M059J (cell line): ENCODE measurements at places on chromosomes 6 and 20.

DNA sequence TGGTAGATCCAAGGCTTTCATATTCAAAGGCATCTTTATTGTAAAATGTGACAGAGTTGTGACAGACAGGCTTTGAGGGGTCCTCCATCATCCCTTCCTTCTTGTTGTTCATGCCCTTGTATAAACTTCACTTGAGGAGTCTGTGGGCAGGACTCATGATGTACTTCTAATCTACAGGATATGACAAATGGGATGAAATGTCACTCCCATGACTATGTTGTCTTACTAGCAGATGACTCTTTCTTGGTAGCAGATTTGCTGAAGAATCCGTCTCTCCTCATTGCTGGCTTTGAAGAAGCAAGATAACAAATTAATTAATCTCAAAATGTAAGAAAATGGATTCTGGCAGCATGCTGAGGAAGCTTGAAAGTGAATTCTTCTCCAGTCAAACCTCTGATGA lies 566.1 kb downstream of the TFAP2B start:
- no peak for DNase-seq

DNA sequence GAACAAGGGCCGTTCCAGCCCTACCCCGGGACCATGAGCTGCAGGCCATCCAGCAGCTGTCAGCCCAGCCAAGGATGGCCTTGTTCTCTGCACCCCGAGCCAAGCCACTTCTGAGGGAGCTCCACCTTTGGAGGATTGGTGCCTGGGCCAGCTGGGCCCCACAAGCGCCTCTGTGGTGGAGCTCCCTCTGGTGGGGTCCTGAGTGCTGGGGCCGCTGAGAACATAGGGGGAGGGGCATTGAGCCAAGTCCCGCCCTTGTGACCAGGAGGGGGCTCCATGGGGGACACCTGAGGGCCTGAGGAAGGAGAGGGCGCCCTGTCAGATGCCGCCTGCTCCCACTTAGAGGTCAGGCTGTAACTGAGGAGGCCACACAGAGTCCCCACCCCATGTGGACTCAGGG lies 43.2 kb downstream of the YTHDF1 start:
- DNase-seq, result no peak

DNA sequence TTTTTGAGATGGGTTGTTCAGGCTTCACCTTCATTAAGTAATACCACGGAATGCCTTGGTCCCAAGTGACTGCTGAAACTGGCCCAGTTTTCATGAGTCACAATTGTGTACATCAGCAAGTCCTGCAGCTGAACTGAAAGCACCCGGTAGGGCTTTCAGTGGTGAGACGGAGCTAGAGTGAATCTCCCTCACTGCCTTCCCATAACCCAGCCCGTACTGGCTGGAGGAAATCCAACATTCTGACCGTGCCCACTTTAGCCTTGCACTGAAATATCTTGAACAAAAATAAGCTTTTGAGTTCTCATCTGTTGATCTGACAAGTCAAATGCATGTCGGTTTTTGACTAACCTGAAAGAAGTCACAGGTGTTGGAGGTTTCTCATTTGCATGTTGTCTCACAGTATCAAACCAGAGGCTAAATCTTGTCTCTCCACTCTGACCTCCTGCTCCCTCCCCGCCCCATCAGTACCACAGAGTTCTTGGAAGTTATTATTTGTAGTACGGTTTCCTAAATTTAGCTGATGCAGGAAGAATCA lies 35.9 kb downstream of the DUSP22 start:
- DNase-seq, result peak; percentile 89

DNA sequence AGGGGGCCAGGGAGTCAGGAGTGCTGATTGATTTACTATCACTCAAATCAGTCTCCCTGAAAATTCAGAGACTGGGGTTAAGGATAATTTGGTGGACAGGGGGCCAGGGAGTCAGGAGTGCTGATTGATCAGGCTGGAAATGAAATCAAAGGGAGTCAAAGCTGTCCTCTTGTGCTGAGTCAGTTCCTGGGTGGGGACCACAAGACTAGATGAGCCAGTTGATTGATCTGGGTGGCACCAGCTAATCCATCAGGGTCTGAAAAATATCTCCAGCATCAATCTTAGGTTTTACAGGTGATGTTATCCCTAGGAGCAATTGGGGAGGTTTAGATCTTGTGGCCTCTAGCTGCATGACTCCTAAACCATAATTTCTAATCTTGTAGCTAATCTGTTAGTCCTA lies 6.1 kb upstream of the AFG1L start:
- no peak for DNase-seq

GRCh38 chr6:160367798-160368547 lies 19.8 kb downstream of the SLC22A3 start:
- no peak for DNase-seq

DNA sequence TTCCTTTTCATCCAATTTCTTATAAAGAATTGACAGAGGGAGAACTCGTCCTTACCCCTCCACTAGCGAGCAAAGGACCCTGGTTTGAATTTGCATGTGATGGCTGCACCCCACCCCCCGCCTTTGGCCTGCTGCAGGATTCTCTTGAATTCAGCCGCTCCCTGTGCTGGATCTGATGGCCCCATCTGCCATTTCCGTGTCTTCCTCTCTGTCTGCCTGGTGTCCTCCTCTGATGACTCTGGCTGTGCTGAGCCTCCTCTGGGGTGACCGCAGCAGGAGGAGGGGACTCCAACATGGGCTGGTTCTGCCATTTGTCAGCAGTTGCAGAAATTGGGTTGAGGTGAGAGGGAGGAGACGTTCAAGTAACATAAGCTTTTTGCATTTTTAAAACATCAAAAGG lies 188.8 kb downstream of the DLL1 start:
- DNase-seq, result no peak

DNA sequence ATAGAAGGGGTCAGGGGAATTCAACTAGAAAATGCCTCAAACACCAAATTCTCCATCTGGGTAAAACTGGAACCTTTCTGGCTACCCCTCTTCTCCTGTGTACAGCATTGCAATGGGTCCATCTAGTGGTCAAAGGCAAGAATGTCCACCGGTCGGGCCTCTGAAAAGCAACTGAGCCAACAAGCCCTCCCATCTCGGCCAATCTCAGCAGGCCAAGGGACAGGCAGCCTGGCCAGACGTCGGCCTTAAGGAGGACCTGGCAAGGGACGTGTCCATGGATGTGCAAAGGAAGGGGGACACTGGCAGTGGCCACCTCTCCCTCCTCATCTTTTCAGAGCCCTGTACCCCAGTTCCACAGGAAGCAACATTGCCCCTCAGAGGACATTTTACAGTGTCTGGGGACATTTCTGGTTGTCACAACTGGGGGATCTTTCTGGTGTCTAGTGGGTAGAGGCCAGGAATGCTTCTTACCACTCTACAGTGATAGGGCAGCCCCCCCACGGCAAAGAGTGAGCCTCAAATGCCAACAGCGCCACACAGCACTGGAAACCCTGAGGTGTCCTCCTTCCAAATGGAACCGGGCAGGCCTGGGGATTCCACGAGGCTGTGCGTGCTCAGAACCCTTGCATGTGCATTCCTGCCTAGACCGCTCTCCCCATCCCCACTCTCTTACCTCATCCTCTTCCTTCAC lies 99.8 kb upstream of the FOXA2 start:
- DNase-seq, result peak; percentile 81

DNA sequence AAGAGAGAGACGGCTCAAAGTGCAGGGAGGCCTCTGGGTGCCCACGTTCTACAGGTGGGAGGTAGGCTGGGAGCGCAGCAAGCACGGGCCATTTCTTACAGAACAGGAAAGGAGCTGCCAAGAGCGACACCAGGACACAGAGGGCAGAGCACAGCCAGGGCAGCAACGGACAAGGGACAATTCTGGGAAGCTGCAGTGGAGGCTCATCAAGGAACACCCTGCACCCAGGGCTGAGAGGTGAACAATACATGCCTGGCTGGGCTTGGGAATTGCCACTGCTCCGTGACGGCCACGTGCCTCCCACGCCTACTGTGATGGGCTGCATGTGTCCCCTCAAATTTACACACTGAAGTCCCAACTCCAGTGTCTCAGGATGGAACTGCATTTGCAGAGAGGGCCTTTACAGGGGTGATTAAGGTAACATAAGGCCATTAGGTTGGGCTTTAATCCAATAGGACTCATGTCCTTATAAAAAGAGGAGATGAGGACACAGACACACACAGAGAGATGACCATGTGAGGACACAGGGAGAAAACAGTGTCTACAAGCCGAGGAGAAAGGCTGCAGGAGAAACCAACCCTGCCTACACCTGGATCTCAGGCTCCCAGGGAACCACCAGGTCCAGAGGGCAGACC lies 13.6 kb downstream of the SERPINB6 start:
- no peak for DNase-seq

- no peak for DNase-seq
Observed at GRCh38 chr20:655726-656624, 3.0 kb upstream of the SRXN1 start.

- no peak for DNase-seq
Observed at GRCh38 chr6:8075185-8075584, 11.0 kb upstream of the BLOC1S5 start.

- peak; percentile 69 for DNase-seq
Observed at GRCh38 chr6:164097551-164098398, 683.3 kb downstream of the QKI start.

- no peak for DNase-seq
Observed at GRCh38 chr6:155374681-155375080, 60.4 kb upstream of the TFB1M start.

DNA sequence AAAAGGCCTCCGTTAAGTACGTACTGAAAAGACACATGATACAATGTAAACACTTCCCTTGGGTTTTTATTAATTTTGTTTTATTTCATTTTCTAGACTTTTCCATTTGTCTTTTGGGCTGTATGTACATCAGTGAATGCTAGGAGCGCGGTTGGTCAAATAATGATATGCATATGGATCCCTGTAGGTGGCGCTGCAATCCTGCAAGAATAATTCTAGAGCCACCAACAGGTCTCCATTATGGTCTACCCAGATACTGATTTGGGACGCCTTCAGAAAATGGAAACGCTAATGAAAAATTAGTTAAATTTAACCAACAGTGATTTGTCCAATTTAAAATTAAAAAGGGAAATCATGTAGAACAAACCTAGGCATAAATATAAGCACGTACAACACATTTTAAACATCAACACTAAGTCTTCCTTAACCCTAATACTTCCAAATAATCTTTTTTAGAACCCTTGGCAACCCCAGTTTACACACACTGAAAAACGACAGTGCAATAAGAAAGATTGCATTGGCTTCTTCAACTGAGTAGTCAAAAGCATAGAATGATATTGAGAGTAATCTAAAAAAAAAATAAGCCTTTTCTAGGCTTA lies 433.5 kb downstream of the RFPL4B start:
- peak; percentile 84 for DNase-seq

DNA sequence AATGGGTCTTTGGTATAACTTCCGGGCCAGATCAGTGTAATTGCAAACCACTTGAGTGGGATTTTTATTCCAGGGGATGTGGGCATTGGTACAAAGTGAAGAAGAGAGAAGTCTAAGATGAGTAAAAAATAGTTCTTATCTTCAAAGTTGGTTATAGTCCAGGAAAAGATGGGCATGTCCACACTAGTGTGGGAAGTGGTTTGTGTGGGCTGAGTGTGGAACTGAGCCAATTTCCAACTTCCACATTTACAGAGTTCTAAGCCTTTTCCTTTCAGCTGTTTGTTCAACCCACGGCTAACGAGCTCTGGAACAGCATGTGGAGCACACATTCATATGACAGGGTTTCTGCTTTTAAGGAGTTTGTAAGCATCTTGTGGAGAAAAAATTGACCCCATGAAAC lies 72.3 kb upstream of the IFNGR1 start:
- DNase-seq, result peak; percentile 39

- no peak for DNase-seq
Observed at GRCh38 chr6:162306616-162307015, 420.9 kb downstream of the PRKN start.

GRCh38 chr6:27241443-27241842 lies 6.1 kb upstream of the PRSS16 start:
- DNase-seq, result no peak
